Testis (tissue), 5 donors: ENCODE measurements at places on chromosomes 1 and 21. TPM values are rescaled to one million over a fixed set of nuclear protein-coding genes. Genes with fewer than 3 reads are reported as not detected.

DNA sequence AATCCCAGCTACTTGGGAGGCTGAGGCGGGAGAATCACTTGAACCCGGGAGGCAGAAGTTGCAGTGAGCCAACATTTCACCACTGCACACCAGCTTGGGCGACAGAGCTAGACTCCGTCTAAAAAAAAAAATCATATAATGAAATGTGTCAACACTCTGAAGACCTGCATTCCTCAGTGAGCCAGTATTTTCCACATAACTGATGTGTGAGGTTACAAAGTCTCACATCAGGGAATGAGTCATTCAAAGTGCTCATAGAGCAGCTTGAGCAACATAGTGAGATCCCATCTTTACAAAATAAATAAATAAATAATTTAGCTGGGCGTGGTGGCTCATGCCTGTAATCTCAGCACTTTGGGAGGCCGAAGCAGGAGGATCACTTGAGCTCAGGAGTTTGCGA is 65.5 kb downstream of the CASZ1 start:
- DNase-seq = no peak

- DNase-seq = no peak
Measured at GRCh38 chr1:220462752-220463151, 65.2 kb upstream of the MARK1 start.

DNA sequence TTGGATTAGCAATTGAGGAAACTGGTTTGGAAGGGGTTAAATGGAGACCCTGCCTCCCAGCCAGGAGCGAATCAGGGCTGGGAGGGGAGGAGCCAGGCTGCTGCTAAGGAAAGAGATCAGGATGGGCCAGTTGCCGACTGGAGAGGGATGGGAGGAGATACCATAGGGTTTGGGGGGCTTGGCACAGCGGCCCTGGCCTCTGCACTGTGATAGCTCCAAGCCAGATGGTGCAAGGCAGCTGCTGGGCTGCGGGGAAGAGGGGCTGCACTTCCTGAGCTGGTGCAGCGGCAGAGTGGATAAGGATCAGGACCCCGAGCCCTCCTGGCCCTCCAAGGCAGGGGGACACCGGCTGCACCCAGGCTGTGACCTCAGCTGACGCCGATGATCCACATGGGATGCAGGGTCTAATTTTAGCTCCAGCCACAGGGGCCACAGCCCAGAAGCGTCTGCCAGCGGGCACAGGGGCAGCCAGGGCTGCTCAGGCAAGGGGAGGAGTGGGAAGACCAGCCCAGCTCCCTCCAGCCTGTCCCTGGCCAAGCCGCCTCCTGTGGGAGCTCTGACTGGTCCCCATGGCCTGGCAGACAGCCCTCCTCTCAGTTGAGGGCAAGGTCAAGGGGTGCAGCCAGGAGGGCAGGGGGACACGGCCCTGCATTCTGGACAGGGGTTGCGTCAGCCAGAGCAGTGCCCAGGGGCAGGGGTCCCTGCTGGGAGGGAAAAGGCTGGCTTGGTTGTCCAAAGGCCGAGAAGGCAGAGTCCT is at the start of gene EXTL1:
EXTL1 (plus strand) TSS at position 129 of the 757 bp plus-strand sequence. CDS start 872 bp downstream, outside the sequence.
- peak; percentile 56 for DNase-seq

- peak; percentile 69 for DNase-seq
Measured at GRCh38 chr1:207826557-207827487, 75.0 kb downstream of the CD46 start.

- no peak for DNase-seq
Measured at GRCh38 chr1:199837321-199837720, 190.2 kb upstream of the NR5A2 start.

- peak; percentile 88 for DNase-seq
Measured at GRCh38 chr1:36369061-36369861, 16.5 kb downstream of the STK40 start.

DNA sequence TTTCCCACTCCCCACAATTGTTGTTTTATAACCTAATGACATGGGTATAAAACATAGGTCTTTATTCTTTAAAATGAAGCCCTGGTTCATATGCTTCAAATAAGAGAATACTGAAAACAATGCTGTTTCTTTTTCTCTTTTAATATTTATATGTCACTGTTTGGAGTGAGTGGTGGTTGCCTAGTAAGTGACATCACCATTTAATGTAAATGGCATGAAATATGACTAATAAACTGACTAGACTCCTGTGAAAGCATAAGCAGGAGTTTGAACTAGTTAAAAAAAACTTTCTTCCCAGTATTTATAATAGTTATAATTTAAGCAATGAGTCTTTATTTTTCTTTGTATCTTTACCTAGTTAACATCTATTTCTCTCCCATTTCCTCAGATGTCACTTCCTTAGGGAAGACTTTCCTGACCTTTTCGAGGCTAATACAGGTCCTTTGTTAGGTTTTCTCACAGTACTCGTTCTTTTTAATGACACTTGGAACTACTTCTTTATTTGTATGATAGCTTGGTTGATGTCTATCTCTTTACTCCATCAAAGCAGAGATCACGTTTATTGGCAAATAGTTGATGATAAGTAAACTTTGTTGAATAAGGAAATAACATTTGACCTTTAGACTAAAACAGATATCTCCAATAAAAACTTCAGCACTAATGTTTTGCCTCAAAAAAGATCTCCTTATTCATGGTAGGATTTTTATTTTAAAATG is 105.4 kb upstream of the PDC start:
- DNase-seq = no peak

DNA sequence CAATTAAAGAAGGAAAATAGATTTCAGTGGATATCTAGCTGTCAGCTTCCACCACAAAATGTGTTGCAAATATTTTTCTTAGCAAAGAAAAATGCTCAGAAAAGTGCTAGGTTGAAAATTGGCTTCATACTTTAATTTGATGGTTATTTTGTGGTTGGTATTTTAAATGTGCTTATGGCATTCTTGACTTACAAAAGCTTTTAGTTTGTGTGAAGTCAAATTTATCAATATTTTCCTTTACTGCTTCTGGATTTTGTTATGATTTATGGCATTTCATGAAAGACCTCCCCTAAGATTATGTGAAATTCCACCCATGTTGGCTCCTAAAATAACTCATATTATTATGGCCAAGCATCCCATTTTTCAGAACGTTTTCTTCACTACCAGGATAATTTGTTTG is 51.5 kb downstream of the PSMG1 start:
- DNase-seq = no peak

DNA sequence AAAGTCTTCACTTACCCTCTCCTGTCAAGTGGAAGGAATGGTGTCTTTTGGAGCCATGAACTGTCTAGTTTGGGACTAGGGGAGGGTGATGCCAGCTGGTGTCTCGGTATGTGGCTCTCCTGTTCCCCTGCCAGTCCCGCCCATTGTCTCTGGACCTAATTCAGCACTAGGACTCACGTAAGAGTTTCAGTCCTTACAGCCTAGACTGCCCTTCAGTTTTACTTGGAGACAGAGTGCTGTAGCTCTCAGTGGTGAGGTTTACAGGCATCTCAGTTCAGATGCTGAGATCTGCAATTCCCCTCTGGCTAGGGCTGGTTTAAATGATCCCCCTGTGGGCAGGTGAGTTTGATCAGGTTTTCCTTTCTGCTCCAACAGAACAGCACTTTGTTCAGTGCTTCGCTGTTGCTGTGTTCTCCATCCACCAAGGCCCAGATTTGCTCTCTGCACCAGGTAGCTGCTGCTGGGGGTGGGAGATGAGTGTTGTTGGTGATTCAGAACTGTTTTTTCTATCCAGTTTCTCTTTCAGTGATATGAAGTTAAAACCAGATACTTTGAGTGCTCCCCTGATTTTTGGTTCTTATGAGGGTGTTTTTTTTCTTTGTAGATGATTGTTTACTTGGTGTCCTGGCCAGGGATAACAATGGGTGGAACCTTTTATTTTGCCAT is 198.3 kb upstream of the RNPC3 start:
- no peak for DNase-seq

DNA sequence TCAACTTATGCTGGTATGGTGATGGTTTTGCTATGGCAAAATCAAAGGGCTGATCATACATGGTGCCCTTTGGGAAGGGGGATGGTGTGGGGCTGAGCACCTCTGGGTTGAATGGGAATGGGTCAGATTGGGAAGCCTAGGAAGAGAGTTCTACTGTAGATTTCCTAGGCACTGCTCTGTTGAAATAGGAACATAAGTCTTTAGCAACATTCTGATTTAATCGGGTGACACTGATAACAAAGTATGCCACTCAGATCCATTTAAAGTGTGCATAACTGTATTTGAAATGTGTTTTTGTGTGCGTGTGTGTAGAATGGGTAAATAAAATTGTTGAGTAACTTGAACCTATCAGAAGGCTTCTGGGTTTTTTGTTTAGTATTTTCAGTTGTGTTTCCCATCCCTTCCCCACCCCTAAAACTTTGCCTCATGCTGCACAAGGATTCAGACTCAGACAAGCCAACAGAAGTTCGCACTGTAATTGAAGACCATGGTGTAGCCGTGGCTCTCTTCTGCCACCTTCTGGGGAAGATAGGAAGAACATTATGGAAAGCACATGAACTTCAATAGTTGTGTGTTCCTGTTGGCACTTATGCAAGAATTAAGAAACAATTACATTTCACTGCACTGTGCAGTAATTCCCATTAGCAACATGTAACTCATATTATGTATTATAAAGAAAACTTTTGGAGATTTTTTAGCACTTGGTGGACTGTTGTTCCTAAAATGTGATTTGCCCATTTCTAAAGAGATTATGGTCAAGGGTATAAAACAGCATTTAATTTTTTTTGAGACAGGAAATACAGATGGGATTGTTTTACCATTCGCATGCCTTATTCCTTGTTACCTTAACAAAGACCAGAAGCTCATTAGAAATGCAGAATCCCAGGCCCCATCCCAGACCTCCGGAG is 10.9 kb upstream of the C4BPB start:
- DNase-seq = peak; percentile 75

GMEB1 gene
- total RNA-seq = 17.2 TPM

RGS1 gene
- total RNA-seq = 17.2 TPM

PIAS3 gene
- total RNA-seq = 40.1 TPM

ALX3 gene
- total RNA-seq = 0.31 TPM

VWA1 gene
- 64.0 TPM for total RNA-seq

NGF gene
- 1.4 TPM for total RNA-seq

MAP3K21 gene
- 80.2 TPM for total RNA-seq
